Common myeloid progenitor, CD34-positive (primary cell): ENCODE measurements at places on chromosomes 3 and 15.

- no peak for DNase-seq
Measured at GRCh38 chr3:157754451-157754850, 251.2 kb upstream of the VEPH1 start.

- no peak for DNase-seq
Measured at GRCh38 chr3:63595221-63595620, 57.3 kb upstream of the SNTN start.

DNA sequence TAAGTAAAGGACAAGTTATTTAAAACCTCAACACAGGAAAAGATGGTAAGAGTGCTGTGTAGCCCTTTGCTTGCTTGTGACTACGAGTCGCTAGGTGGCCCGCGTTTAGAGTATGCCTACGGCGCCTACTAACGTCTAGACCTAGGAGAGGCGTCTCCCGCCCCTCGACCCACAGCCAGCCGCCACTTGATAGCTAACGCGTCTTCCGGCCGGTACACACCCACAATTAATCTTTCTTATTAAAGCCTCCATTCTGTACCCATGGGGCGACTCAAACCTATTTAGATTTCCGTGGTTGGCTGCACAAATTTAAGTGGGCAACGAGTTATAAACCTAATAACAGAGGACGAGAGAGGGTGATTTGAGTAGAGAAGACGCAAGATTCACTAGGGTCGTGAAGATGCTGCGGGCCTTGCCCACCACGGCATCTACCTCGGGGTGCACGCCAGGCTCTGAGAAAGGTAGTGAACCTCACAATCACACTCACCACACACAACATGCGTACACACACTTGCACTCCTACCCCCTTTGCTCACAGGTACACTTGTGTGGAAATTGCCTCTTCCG lies 12.0 kb downstream of the SOX2 start:
- peak; percentile 20 for DNase-seq

DNA sequence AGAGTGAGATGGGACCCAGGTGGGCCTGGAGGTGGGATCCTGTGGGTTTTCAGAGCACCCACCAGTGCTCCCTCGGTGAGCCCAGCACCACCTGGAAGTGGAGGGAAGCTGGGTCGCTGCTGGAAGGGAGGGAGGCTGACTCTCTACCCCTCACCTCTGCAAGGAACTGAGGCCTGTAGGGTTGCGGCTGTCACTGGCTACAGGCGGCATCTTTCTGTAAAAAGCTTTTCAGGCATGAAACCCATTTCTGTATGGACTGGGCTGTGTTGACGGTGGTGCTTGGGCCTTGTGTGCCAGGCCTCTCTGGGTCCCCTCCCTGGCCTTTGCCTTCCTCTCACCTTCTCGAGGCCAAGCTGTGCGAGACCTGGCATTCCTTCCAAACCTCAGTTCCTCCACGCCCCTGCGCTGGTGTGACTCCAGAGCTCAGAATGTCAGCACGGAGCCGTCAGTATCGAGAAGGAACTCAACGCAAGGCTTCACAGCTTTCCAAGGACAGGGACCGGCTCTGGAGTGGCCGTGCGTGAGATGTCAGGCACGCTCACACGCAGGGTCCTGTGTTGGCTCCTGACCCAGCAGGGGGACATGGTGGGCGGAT lies 16.6 kb downstream of the ABTB1 start:
- no peak for DNase-seq

- no peak for DNase-seq
Measured at GRCh38 chr3:183958775-183959174, 58.9 kb downstream of the ABCC5 start.

DNA sequence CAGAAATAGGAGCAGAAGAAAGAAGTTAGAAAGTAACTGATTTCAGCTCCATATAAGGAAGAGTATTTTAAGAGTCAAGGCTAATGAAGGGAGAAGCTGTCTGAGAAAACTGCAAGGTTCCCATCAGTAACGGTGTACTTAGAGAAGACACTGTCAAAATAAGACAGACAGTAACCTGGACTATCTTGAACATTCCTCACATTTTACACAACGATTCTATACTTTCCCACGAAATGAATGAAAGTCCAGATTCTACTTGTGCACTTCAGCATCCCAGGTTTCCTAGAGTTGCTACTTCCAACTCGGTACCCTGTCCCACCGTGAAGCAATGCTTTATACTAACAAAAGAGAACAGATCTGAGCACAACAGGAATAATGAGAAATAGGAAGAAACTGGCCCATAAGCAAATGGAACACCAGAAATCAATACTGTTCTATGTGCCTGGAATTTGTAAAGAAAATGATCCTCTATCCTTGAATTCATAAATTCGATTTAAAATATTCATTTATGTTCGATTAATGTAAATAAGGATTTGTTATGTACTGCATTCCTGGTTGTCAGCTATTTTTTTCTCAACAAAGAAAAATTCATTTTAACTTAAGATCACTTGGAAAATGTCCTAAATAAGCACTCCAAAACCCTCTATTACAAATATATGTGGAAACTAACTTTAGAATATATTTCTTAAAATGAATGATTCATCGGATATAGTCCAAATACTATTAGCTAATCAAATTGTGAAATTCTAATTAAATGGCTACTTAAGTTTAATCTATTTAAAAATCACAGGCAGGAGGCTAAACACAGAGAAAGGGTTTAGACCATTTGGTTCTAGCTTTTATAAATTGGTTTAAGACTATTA lies 1.5 kb downstream of the C3orf70 start:
- no peak for DNase-seq

DNA sequence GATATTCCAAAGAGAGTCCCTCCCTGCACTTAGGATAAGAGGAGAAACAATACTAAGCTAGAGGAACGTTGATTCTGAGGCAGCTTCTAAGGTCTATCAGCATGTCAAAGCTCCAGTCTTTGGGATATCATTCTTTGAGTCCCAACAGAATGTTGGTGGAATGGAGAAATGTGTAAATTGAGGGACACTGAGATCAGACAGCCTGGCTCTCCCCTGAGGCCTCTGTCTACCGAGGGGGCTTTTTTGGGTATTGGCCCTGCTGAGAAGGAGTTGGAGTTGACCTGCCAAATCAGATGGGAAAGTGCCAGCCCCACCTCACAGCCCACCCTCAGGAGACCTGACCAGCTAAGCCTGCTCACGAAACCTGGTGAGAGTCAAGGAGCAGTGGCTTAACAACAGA lies 27.6 kb upstream of the LRTM1 start:
- DNase-seq = no peak

GRCh38 chr3:48403533-48404439 lies 26.1 kb downstream of the PLXNB1 start:
- DNase-seq = no peak

DNA sequence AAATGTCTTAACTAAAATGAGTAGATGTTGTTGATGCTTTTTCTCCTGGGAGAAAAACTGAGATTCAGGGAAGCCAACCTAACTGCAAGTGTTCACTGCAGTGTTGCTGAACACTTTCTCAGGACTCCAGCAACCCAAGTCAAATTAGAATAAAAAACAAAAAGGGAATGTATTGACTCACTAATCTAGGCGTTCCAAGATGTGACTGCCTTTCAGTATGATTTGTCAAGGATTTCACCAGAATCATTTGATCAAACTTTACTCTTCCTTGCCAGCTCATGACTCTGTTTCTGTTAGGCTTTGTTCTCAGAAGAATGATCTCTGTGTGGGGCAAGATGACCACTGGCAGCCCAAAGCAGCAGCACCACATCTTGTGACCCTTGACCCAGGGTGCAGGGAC lies 364.0 kb downstream of the CACNA2D3 start:
- no peak for DNase-seq

DNA sequence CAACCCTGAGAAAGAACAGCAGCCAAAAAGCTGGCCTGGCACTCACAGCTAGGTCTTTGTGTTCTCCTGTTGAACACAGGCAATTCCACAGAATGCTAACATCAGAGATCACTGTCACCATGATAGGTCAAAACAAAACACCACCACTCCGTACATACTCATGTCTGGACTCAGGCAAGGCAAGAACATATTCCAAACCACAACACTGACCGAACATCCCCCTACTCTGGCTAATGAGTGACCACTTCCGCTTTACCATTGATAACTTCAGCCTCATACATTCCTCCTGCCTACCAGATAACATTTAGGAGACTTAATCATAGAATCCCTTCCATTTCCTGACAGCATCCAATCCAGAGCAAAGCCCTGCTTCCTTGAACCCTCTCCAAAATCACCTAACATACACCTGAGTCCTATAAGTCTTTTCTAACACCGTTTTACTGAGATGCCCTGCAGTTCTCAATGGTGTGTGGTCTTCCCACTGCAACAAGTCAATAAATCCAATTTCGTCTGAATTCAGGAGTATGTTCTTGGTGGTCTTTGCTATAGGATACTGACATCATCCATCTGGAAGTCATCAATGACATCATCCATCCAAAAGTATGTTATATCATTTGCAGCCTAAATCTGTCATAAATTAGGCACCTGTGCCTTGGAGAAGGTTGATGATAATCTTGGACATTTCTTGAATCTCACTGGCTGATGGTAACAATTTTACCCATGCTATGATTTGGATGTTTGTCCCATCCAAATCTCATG lies 23.7 kb downstream of the RIOX2 start:
- DNase-seq = no peak

DNA sequence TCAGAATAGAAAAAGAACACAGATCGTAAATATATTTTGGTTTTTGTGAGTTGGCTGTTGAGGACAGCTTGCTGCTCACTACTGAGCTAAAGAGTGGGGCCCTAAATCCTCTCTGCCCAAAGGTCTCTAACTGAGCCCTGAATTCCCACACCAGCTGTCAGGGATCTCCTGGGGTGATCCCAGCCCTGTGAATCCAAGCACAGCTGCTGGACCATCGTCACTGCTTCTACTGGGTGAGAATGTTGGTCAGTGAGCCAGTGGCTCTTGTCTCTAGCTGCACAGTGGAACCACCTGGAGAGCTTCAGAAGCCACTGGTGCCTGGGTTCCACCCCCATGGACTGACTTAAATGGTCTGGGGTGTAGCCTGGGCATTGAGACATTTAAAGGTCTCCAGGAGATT lies 90.5 kb upstream of the IL12A start:
- no peak for DNase-seq

DNA sequence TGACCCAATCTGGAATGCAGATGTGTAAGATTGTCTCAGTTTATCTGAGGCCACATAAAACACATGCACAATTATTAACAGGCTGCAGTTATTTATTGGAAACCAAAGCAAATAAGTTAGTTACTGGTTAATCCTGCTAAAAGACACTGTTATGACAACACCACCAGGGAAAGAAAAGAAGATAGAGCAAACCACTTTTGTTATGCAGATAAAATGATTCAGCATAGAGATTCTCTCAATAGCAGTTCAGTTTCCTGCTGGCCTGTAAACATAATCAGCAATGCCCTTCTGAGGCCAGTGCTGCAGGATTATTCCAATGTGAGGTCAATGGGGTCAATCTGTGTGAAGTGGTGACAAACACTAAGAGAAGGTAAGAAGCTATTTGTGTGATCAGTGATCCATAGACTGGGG lies 244.4 kb downstream of the ZBTB20 start:
- DNase-seq = no peak

- peak; percentile 99 for DNase-seq
Measured at GRCh38 chr3:19811689-19812088, 122.3 kb downstream of the EFHB start.

DNA sequence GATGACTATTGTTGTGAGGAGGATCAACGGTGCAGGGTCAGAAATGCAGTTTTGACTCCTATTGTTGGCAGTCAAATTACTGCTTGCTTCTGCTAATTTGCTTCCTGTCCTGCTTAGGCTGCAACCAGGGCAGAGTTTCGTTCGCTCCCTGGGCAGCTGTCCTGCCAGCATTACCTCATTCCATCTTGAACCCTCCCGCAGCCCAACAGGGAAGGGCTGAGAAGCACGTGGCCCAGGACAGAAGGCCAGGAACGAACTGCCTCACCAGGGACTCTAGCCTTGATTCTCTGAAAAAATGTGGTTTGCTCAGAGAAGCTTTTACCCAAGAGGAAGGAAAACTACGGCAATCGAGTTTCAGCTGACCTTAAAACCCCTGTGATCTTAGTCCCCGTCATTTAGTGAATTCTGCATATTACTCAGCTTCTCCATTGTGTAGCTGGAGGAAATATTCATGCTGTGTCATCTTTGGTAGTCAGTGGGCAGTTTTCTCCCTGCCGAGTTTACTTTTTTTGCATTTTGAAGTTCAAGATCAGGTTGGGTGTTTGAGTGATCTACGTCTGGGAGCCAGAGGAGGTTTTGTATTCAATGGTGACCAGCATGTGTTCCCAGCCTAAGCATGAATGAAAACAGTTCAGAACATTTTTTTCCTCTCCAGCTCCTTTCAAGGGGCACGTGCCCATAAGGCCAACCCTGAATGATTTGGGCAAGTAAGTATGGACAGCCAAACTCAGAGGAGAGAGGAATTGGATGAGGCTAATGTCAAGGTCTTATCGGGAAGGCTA lies 23.0 kb downstream of the TLNRD1 start:
- peak; percentile 81 for DNase-seq

GRCh38 chr3:154178172-154178571 lies 57.0 kb downstream of the ARHGEF26 start:
- no peak for DNase-seq

DNA sequence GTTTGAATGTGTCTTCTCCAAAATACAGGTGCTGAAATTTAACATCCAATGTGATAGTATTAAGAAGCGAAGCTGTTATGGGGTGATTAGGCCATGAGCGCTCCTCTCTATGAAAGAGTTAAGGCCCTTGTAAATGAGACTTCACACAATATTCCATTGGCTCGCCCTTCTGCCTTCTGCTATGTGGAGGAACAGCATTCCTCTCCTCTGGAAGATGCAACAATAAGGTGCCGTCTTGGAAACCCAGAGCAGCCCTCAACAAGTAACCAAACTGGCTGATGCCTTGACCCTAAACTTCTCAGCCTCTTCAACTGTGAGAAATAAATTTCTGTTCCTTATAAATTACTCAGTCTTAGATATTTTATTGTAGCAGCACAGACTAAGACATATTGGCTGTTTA lies 874.6 kb downstream of the ROBO1 start:
- DNase-seq = no peak

DNA sequence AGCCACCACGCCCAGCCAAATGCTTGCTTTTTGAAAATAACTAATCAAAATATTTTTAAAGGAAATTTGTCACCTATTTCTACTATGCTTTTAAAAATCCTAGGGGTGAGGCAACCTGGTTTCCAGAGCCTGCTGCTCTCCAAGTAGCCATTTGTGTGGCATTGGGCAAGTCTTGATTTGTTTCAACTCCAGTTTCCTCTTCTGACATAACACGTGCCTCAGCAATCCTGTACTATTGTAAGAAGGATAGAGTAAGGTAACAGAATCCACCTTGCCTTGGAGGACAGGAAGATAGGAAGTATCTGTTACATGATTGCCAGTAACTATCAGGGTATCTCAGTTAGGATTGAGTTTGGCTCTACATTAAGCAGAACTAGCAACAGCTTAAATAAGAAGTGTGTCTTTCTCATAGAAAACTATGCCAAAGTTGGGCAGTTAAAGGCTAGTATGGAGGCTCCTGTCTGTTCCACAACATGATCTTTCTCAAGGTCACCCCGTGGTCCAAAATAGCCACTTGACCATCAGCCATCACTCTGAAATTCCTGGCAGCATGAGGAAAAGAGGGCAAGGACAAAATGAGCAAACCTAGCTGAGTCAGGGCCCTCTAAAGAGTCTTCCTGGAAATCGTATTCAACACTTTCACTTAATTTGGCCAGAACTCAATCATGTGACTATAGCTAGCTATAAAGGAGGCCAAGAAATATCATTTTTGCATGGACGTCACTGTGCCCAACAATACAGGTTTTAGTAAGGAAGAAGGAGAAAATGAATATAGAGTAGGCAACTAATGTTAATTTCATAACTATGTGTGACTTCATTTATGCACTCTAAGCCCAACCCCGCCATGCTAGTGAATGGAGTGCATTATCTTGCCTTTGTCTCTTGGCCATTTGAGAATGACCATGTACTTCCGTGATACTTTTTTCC lies 66.1 kb downstream of the HMG20A start:
- no peak for DNase-seq
